ENCODE measurements at places on chromosomes 4 and X.

DNA sequence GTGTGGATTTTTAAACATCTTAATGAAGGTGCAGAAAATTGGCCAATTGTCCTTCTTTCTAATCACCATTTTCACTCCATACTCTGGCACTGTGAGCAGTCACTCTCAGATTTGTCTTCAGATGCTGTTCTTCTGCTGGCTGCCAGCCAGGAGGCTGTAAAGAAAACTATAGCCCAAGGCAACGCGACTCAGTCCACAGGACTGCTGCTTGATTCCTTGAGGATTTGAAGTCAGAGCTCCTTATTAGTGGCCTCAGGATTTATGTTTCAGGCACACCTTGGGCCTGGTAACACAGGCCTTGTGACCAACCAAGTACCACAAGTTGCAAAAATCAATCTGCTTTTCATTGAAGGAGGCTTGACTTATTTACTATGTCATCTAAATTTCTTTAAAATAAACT lies 342.6 kb downstream of the GPM6A start:
- DNase-seq = no peak

DNA sequence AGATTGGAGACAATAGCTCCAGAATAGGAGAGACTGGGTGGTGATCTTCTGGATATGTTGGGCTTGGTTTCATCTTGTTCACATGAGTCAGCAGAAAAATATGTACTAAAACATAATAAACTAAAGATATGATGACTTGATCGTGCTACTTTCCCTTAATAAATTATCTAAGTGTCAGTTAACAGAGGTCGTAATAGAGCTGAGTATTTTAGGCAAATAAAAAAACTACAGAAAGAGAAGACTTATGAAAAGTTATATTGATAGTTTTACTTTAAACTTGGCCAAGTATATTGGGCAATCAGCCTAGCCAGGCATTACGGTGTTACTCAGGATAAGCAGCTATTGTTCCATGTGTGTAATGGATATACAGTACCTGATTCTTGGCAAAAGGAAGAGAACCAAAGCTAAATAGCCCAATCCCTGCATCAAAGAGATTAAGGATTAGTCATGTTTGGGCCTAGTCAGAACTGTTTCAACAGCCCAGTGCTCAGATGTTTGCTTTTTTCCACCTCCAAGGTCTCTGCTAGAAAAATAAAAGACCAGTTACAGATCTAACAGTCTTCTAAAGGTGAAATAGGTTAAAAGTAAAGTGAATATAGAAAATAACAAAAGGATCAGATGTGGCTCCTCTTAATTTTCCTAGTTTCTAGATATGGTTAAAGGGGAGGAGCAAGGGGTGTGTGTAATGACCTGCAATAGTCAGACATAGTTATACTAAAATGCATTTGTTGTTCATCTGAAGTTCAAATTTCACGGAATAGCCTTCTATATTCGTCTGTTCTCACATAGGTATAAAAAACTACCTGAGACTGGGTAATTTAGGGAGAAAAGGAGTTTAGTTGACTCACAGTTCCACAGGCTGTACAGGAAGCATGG lies 262.6 kb downstream of the ADGRL3 start:
- DNase-seq = no peak

- no peak for DNase-seq
Measured at GRCh38 chr4:152643153-152644035, 36.4 kb downstream of the TMEM154 start.

- peak; percentile 37 for DNase-seq
Measured at GRCh38 chr4:6986072-6986780, 56.9 kb upstream of the TADA2B start.

DNA sequence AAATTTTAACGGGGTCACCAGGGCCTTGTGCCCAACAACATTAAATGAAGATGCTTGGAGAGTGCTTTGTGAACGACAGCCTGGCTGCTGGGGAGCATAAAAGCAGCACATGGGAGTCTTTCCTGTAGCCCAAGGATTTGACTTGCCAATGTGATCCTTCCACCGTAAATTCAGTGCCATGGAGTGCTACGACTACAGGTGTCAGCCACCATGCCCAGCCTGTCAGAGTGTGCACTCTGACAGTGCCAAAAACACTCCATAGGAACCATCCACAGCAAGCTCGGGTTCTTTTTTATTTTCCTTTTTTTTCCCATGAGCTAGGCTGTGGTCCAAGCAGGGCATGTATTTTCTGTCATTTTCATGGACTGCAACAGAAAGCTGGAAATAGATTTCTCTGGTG lies 156.9 kb downstream of the NLGN4X start:
- no peak for DNase-seq

GRCh38 chrX:153778181-153778580 lies 2.7 kb upstream of the SRPK3 start:
- peak; percentile 38 for DNase-seq

GRCh38 chrX:9164086-9164485 lies 130.2 kb upstream of the FAM9B start:
- DNase-seq = no peak

GRCh38 chr4:48970471-48970921 lies 15.6 kb upstream of the CWH43 start:
- DNase-seq = no peak

DNA sequence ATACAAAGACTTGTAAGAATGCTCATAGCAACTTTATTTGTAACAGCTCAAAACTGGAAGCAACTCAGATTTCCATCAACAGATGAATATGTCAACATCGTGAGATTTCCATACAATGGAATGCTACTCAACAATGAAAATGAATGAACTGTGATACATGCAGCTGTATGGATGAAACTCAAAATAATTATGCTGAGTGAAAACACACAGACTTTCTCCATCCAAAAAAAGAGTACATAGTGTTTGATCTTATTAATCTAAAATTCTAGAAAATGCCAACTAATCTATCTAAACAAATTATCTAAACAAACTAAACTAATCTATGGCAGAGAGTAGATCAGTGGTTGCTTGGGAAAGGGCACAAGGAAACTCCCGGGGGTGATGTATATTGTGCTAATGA lies 42.7 kb downstream of the PPP1R2C start:
- DNase-seq = no peak

DNA sequence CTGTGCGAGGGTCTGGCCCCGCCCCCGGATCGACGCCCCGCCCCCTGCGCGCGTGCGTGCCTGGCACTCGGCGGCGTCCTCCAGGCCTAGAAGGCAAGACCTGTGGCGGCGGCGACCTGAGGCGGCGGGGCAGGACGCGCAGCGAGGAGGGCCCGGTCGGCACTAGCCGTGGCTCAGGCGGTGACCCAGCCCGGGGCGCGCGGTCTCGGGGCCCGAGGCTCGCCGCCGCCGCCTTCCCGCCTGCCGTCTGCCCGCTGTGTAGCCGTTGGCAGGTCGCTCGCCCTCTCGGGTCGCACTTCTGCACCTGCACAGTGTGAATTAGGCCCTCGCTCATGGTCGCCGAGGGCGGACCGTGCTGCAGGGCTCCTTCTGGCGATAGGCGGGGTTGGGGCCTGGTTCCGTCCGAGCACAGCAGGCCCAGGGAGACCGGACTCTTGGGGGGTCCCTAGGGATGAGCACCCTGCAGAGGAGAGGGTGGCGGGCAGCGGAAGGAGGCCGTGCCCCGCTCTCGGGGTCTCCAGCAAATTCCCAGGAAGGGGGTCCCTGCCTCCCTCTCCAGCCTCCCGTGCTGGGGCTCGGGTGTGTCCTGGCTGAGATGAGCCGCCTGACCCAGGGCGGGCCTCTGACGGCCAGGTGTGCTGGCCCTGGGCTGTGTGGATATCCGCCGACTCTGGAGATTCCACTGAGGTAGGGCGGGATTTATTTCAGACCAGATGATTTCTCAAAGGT lies 557 bp upstream of the FAM53A start:
- no peak for DNase-seq

DNA sequence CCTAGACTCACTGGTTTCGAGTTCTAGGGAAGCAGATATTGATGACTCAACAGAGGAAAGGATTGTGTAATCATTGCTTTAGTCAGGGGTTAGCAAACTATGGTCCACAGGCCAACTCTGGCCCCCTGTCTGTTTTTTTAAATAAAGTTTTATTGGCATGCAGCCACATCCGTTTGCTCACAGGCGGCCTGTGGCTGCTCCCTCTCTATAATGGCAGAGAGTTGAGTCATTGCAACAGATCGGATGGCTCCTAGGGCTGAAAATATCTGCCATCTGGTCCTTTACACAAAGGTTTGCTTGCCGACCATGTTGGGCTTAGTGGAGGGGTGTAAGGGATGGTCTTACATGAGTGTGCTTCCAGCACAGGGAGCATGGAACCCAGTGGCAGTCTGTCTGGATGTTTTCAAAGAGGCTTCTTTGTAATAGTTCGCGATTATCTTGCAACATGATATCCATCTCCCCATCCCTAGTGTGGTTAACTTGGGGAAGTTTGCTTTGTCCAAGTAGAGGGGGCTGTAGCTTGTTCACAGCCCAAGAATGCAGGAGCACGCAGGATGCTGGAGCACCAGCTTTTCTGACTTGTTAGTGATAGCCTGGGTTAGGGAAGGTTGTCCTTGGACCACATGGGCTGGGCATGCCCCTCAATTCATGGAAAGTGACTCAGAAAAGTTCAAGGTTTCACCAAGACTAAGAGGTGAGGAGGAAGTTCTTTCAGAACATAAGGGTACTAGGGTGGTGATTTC lies 59.3 kb upstream of the CLDN34 start:
- peak; percentile 47 for DNase-seq

DNA sequence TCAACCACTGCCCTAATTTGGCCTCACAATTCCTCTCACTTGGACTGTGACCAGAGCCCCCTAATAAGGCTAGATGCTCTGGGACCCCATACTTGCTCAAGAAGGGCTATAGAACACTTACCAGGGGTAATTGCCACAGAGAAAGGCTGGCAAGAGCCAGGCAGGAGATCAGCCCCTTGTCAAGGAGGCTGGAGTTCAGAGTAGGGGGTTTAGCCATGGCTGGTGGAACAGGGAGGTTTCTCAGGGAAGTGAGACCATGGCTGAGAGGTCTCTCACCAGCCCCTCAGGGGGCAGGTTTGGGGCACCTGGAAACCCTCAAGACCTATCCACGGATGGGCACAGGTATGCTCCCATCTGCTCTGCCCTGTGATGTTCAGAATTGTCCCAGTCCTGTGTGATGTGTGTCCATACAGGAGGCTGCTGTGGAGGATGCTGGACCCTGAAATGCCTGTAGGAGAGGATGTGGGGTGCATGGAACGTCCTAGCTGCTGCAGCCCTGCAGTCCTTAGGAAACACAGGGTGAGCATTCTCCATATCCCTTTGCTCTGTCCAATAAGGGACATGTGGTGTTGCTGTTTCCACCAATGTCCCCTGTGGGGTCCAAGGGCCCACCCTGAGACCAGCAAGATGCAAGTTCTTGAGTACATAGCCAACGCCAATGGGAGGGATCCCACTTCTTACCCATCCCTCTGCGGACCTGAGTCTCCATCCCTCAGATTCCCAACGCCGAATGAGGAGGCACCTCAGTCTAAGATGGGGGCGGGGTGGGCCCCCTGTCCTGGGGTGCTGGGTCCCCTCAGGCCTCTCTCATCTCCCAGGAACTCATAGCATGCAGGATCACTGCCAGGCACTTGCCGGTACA lies 16.4 kb upstream of the HSFX1 start:
- no peak for DNase-seq

DNA sequence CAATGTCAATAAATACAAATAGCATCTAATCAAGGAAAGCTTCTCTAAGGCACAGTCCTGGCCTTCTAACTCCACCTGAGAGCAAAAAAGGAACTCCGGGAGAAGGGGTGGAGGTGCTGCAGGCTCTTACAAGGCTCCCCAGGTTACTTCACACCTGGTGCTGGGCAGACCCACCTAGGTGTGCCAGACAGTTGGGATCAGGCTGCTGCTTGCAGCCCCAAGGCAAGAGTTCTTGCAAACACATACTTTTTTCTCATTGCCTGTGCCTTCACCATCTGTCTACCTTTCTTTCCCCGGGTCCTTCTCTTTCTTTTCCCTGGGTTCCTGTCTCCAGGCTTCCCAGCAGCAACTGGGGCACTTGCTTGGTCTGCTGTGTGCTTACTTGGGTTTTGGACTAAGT lies 81.4 kb upstream of the STIM2 start:
- peak; percentile 84 for DNase-seq

- DNase-seq = no peak
Measured at GRCh38 chr4:185190306-185190856, 13.4 kb downstream of the CFAP97 start.

- DNase-seq = no peak
Measured at GRCh38 chrX:56800801-56801200, 71.8 kb downstream of the NBDY start.

- no peak for DNase-seq
Measured at GRCh38 chrX:152991123-152991522, 2.8 kb downstream of the PNMA5 start.

DNA sequence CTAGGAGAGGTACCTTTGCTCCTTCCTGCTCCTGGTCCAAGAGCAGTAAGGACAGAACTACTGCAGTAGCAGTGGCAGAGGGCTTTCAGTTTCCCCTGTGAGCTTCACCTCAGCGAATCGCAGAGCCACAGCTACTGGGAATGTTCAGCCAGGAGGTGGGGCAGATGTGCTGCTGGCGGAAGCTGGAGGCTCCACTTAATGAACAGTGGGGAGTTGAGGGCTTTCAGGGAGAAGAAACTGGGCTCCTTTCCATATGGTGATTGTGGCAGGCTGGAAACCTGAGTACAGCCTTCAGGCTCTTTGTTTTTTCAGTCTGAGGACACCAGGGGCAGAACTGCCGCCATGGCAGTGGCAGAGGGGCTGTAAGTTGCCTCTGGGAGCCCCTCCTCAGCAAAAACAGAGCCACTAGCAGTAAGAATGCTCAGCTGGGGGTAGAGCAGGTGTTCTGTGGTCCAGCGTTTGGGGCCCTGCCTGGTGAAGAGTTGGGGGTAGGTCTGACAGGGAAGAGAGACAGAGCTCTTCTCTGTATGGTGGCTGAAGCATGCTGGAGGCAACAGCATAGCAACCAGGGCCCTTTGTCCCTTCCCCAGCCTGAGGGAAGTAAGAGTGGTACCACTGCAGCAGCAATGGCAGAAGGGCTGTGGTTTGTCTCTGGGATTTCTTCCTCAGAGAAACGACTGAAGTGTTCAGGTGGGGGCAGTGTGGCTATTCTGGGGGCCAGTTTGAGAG lies 106.0 kb upstream of the GRXCR1 start:
- DNase-seq = peak; percentile 72

DNA sequence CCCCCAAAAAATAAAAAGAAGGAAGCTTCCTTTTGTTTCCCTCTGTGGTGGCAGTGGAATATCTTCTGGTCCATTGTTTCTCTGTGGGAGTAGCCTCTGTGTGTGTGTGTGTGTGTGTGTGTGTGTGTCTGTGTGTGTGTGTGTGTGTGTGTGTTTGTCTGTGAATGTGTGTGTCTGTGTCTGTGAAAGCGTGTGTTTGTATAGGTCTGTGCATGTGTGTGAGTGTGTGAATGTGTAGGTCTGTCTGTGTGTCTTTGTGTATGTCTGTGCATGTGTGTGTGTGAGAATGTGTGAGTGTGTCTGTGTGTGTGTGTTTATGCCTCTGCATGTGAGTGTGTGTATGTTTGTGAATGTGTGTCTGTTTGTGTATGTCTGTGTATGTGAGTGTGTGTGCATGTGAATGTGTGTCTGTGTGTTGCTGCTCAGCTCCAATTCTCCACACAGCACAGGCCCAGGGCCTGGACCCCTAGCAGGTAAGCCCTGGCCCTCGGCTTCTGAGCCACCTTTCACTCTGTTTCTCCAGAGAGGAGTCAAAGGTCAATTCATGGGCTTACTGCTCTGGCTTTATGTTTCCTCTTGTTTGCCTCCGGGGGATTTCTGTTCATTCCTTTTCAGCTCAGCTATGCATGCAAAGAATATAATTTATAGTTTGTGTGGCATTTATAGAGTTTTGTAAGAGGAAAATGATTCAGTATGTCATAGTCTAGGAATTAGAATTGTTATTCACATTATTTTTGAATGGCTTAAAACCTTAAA lies 89.8 kb downstream of the UCHL1 start:
- DNase-seq = no peak

- DNase-seq = no peak
Measured at GRCh38 chrX:54695231-54695630, 102.8 kb downstream of the ITIH6 start.

- DNase-seq = no peak
Measured at GRCh38 chrX:99413317-99413716, 996.8 kb downstream of the PCDH19 start.
